T-helper 2 cell treated with Interferon-gamma antibody and Interleukin-4, amounts not matched to agents 5 μg/mL and 100 μg/mL, for 36 hours (primary cell): ENCODE measurements at places on chromosomes 4 and X.

DNA sequence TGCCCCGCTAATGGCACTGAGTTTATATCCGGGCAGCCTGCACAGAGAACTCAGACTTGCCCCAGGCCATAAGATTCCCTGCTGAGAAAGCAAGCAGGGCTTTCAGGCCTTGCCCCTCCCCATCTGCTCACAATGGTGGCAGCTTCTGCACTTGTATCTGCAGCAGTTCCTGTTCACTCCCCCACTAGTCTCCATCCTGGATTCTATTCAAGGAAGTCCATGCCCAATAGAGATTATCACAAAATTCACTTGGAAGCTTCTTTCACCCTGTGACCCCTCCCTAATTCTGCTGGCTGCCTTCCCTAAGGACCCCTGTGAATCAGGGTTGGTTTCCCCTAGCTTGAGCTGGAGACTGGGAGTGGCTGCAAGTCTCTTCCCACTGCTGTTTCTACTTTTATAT, 34.5 kb upstream of the UCP1 start:
- H3K27ac ChIP-seq: no peak overlapping the region
- H3K27me3 ChIP-seq: peaks cover 15% of the 10 kb centered on the region
- no peak for DNase-seq
- H3K4me3 ChIP-seq: no peak overlapping the region
- no peaks in the 10 kb centered on the region for H3K4me1 ChIP-seq

- H3K36me3 ChIP-seq: peaks cover 8% of the 10 kb centered on the region
- H3K4me1 ChIP-seq: peaks cover 20% of the 10 kb centered on the region
- H3K27ac ChIP-seq: no peak overlapping the region
- no peaks in the 10 kb centered on the region for H3K27me3 ChIP-seq
- peak; percentile 16 for DNase-seq
Measured at GRCh38 chr4:128517739-128518510, 230.3 kb upstream of the PGRMC2 start.

DNA sequence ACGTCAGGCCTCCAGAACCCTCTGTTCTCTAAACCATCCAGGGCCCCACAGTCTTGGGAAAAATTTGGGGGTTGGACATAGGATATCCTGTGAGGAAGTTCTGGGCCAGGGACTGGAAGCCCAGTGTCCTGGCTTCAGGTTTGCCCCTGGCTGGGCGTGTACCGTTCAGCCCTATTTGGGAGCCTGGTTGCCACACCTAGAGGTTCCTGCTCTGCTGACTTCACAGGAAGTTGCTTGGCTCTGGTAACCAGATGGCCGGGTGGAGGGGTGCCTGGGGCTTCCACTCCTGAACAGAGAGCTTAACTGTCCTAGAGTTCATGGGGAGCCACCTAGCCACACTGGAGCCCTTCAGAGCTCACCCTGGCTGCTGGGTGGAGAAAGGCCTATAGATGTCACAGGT, 1.1 kb downstream of the TAFAZZIN start:
- no peaks in the 10 kb centered on the region for H3K27me3 ChIP-seq
- peaks cover 11% of the 10 kb centered on the region for H3K36me3 ChIP-seq
- H3K4me3 ChIP-seq: peak overlapping the region; percentile 79
- no peak for DNase-seq
- peak overlapping the region; percentile 87 for H3K27ac ChIP-seq
- H3K4me1 ChIP-seq: peaks cover 8% of the 10 kb centered on the region

- no peaks in the 10 kb centered on the region for H3K4me1 ChIP-seq
- H3K4me3 ChIP-seq: no peak overlapping the region
- no peak overlapping the region for H3K27ac ChIP-seq
- H3K27me3 ChIP-seq: no peaks in the 10 kb centered on the region
- no peak for DNase-seq
Measured at GRCh38 chrX:29690061-29690460, 525.3 kb upstream of the MAGEB2 start.

DNA sequence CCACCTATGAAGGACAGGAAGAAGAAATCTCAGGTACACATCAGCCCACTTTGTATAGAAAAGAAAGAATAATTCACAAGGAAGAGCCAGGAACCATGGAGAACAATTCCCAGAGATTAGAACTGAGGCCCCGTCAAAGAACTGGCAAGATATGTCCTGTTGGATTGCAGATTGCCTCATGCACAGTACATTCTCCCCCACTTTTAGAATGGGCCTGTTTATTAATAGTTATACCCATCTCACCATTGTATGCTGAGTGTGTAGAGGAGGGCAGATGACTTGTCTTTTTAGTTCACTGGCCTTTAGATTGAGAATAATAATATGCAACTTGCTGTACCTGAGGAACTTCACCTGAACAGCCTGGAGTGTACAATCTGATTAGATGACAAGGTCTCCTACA, 315.6 kb upstream of the HAND2 start:
- H3K36me3 ChIP-seq: no peaks in the 10 kb centered on the region
- DNase-seq: no peak
- H3K4me3 ChIP-seq: no peak overlapping the region
- no peak overlapping the region for H3K27ac ChIP-seq
- H3K27me3 ChIP-seq: no peaks in the 10 kb centered on the region

DNA sequence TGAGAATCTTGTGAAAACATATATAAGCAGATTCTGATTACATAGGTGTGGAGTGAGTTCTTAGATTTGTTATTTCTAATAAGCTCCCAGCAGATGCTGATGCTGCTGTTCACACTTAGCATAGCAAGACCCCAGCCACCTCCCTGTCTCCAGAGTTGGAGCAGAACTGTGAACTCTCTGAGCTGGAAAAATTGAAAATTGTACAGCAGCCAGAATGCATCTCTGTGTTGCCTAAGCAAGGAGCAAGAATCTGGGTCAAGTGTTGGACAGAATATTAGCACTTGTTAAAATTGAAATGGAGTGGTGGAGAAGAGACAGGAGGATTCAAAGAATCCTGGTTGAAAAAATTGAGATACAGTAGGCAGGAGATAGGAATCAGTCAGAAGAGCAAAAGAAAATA, 146.6 kb upstream of the FAM47C start:
- H3K4me1 ChIP-seq: no peaks in the 10 kb centered on the region
- no peaks in the 10 kb centered on the region for H3K27me3 ChIP-seq
- DNase-seq: no peak
- no peak overlapping the region for H3K27ac ChIP-seq

- no peak for DNase-seq
- peaks cover 3% of the 10 kb centered on the region for H3K27me3 ChIP-seq
- H3K4me3 ChIP-seq: no peak overlapping the region
- H3K36me3 ChIP-seq: no peaks in the 10 kb centered on the region
- no peaks in the 10 kb centered on the region for H3K4me1 ChIP-seq
Measured at GRCh38 chr4:81617545-81617944, 145.8 kb upstream of the RASGEF1B start.

GRCh38 chr4:43716721-43717395, 731.8 kb downstream of the KCTD8 start:
- H3K27ac ChIP-seq: no peak overlapping the region
- H3K4me1 ChIP-seq: no peaks in the 10 kb centered on the region
- H3K27me3 ChIP-seq: no peaks in the 10 kb centered on the region
- DNase-seq: no peak

- no peaks in the 10 kb centered on the region for H3K27me3 ChIP-seq
- no peak overlapping the region for H3K27ac ChIP-seq
- no peak overlapping the region for H3K4me3 ChIP-seq
- no peaks in the 10 kb centered on the region for H3K36me3 ChIP-seq
- H3K4me1 ChIP-seq: no peaks in the 10 kb centered on the region
Measured at GRCh38 chr4:16443504-16444088, 217.3 kb upstream of the TAPT1 start.
